RKO (cell line): ENCODE measurements at places on chromosomes 4 and X.

GRCh38 chr4:53592122-53592521 lies 836 bp upstream of the LNX1 start:
- DNase-seq = no peak

DNA sequence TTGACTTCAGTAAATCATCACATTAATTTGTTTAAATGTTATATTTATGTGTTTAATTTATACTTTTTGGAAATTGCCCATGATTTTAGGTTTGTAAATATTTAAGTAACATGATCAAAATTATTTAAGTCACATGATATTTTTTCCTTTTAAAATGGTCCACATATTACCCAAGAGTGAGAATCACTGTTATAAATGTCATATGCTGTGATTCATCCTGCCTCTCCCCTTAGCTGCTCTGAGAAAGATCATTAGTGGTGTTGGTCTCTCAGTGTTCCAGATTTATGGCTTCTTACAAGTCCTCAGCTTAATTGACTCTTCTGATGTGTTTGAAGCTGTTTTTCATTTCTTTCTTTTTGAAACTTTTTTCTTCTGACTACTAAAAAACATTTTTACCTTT lies 70.1 kb downstream of the SPANXN4 start:
- no peak for DNase-seq

GRCh38 chr4:16687011-16687410 lies 211.4 kb downstream of the LDB2 start:
- DNase-seq = no peak

DNA sequence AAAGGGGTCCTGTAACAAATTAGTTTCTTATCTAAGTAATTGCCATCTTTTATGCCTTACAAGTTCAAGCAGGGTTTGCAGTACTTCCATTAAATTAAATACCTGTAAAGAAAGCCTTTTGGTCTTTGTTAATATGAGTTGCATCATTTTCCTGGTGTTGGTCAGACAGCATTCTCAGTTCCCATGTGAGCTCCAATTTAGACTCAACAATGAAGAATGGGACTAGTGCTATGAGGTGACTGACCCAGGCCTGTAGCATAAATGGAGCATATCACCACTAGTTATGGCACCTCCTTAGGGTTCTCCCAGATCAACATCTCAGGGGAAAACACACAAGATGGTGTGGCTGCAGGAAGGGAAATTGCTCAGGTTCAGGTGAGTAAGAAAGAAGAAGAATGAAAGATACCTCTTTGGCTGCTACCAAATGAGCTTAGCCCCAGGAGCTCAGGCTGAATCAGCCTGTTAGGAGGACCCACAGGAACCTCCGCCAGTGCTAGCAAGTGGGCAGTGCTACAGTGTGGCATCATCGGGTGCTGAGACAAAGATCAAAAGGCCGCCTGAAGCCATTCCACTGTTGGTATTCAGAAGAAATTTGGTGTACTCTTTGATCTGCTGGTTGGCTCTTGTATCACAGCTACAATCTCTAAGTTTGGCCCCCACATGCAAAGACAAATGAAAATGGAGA lies 1.8 kb downstream of the TTC29 start:
- DNase-seq = no peak

- DNase-seq = no peak
Observed at GRCh38 chr4:77393996-77394395, 211.6 kb upstream of the CXCL13 start.

GRCh38 chrX:153516073-153516472 lies 1.4 kb upstream of the ATP2B3 start:
- DNase-seq = no peak
